Stimulated activated CD8-positive, alpha-beta memory T cell treated with anti-CD3 and anti-CD28 coated beads, Interleukin-4, amount 100 ng/mL, for 4 hours (primary cell): ENCODE measurements at places on chromosomes 2 and 18.

- DNase-seq: no peak
Observed at GRCh38 chr2:219384083-219384713, 3.5 kb downstream of the DNPEP start.

DNA sequence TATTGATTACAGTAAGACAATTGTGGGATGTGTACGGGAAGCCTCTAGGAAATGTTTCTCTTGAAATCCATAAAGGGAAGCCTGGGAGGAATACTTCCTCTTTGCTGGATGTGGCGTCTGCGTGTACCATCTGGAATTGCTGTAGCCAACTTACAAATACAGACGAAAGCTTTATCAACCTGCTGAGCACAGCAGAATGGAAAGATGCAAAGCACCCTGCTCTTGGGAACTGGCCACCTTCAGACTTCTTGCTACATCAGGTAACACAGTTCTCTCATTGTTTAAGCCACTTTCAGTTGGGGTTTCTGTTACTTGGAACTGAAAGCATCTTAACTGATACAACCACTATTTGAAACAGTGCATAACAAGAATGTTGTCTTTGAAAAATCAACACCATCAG is 213.8 kb downstream of the HRH4 start:
- no peak for DNase-seq

DNA sequence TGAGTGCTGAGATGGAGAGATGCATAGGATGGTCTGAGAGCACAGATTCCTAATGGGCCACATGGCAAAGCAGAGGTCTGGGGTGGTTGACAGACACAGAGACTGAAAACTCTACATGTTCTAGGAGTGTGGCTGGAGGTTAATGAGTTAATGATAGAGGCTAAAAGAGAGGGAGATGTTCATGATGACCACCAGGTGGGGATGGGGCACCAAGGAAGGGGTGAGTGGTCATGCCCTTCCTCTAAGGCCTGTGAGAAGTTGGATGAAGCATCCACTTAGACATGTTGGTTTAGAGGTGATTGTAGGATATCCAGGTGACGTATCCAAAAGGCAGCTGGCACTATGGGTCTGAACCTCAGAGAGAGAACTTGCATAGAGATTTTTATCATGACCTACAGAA is 102.1 kb downstream of the LRP2 start:
- no peak for DNase-seq

GRCh38 chr2:74658516-74658915 is 4.5 kb downstream of the SEMA4F start:
- no peak for DNase-seq

DNA sequence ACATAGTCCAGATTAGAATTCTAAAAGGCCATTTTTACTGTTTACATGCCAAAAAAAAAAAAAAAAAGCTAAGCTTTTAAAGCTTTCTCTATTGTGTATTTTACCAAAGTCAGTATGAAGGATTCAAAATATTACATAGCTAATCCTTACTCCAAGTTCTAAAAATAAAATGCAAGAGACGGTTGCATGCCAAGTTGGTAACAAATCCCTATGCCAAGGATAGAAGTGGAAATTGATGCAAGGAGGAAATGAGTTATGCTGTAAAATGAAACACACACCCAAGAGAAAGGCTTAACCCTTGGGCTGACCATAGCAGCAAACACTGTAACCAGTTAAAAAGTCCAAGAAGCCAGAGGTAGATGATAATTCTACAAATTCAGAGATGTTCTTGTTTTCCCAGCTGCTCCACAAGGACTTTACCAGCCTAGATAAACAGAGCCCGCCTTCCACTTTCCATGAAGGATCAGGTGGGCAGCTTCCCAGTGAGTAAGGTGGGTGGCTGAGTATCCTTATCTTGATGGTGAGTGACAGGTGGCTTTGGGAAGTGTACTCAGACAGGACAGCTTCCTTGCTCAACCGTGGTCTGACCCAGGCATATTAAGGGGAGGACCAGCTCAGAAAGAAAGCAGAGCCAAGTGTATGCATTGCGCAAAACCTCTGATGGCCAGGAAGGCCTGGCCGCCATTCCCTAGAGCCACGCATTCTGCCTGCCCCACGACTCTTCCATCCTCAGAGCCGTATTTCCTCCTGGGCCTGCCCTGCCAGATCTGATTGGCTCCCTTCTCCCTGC is 34.4 kb downstream of the ATP8B1 start:
- no peak for DNase-seq

DNA sequence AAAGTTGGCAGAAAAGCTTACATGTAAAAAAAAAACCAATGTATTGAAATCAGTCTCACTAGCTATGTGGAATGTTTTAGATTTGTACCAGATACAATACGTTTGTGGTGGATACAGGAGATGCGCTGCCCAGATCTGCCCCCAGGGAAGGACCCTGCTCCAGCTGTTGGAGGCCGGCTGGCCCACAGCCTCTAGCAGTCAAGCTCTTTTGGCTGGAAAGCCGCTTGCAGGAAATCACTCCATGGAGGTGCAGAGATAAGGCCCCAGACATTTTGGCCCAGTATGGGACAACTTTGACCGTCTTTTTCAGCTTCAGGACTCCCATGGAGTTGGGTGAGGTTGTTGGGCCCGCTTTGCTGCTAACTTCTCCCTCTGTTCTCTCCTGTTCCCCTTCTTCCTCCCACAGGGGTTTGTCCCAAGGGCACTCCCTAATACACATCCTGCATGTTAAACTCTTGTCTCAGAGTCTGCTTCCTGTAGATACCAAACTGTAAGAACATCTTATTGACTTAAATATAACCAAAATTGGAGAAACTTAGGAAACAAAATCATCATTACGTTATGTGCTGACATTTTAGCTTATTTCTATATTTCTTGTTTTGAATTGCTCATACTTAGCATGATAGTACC is 1.7 kb upstream of the QPCT start:
- no peak for DNase-seq

- DNase-seq: no peak
Observed at GRCh38 chr2:159856760-159857159, 58.8 kb upstream of the CD302 start.

- no peak for DNase-seq
Observed at GRCh38 chr18:5943514-5943913, 48.2 kb upstream of the TMEM200C start.

- DNase-seq: no peak
Observed at GRCh38 chr2:54741250-54741649, 17.8 kb downstream of the EML6 start.
